T-cell (primary cell): ENCODE measurements at places on chromosomes 6 and 20.
A peak's percentile ranks its signal among the peaks of the same experiment; 100 is the strongest.

GRCh38 chr6:7157752-7158616, 50.2 kb downstream of the RREB1 start:
- no peak for DNase-seq

DNA sequence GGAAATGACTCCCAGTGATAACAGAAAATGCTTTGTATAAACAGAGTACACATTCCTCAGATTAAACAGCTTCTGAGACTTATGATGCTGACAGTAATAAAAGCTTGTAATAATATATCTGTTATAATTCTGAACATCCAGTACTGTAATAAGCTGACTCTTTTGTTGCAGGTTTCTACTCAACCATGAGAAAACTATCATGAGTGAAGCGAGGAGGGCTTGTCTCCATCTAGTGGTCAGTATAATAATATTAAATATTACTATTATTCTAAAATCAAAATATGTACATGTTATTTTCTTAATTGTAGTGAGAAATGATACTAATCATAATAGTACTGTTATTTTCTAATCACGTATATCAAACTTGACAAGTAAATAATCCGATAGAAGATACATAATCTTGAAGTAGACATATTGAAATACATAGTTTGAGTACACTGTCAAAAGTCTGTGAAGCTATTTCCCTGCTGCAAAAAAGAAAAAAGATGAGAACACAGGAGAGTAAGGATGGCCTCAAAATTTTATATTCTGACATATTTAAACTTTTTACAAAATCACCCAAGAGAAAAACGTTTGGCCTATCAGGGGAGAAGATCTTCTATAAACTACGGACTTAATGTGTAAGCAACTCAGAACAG, 183.1 kb downstream of the MOXD1 start:
- no peak for DNase-seq

DNA sequence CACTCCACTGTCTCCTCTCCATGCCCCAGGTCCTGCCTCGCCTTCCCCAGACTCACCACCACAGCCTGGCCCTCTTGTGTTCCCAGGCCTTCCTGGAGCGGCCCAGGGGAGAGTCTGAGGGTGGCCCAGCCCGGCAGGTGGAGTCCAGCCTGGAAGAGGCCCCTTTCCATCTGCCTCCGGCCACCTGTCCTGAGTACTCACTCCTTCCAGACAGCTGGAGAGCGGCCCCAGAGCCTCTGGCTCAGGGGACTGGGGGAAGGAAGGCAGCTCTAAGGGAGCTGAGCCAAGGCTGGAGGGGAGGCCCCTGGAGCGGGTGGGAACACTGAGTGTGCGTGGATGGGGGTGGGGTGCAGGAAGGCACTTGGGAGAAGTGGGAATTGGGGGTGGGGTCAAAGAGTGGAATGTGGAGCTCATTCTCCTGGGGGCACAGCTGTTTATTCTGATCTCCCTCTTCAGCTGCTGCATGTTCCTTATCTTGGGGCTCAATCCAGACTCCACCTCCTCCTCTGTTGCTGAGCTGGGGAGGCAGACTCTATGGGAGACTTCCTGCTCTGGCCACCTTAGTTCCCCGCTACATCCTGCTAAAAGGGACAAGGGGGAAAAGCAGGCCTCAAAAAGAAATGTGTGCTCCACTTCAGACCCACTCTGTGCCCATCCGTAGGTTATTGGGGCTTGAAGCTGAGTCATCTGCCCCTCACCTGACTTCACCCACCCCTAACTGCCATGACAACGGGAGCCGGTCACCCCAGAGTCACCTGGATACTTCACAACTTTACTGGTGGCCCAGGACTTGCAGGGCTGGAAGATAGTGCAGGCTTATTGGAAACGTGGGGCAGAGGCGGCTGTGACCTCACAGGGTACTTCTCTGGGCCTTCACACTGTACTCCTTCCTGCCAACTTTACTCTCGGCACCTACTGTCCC, 19.5 kb upstream of the TAF8 start:
- no peak for DNase-seq

DNA sequence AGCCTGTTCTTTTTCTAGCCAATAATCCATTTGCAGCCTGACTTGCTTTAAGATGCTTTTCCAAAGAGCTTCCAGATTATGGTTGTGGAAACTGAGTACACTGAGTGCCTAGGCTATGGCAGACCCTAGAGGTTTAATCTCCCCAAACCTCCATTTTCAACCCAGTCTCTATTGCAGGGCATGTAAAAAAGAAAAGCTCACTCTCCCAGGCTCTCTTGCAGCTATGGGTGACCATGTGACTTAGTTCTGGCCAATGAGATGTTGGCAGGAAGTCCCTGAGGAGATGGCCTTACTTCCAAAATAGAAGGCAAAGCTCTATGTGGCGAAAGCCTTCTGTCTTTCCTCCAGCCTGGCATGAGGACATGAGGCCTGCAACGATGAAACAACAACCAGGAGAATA, 3.8 kb downstream of the PDRG1 start:
- no peak for DNase-seq

DNA sequence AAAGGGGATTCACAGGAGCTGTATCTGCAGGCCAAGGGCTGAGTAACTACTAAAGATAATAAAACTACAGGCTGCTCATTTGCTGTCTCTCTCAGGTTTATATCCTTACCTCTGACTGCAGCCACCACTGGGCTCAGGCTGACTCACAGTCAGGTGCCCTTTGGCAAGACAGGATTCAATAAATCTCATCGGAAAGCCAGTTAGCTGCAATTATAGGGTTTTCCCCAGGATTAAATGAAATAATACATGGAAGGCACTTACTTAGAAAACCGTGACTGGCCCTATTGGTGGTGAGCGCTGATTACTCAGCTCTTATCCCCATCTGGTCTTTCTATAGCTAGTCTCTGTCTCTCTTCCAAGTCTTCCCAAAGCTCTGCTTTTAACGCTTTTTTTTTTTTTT, 26.4 kb downstream of the RMND1 start:
- no peak for DNase-seq

GRCh38 chr6:148464319-148465010, 121.8 kb downstream of the SASH1 start:
- peak; percentile 13 for DNase-seq

- no peak for DNase-seq
Observed at GRCh38 chr20:57387945-57388371, 3.2 kb upstream of the RBM38 start.

DNA sequence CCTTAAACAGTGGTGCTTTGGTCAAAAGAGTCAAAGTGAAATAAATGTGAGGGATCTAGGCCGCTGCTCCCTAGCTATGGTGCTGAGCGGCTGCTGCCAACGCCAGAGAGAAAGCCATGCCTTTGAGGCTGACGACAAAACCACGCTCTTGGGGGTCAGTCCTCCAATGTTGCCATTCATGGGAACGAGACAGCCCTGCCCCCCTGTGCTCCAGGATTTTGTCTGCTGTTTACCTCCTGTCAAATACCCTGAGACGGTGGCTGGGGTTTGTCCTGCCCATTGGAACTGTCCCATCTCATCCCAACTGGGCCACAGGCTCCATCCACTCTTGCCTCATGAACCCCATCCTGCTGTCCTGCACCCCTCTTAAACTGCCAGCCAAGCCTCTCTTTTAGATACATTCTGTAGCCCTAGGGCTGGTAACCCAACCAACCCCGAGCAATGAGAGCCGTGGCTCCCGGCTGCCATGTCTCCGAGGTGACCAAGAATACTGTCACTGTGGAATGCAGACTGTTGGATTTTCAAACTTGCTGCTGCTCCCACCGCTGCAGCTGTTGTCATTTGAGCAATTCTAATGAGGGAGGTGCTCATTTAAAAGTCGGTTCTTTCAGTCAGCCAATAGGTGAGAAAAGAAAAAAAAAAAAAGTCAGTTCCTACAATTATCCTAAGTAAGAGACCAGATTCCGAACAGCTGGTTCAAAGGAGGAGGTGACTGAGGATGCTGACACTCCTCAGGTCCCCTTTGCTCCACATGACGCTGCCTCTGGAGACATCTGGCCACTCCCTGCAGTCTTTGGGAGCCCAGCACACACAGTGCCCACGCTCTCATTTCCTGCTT, 73.1 kb upstream of the QKI start:
- no peak for DNase-seq
